ENCODE measurements at places on chromosomes 16 and 17. TPM values are rescaled to one million over a fixed set of nuclear protein-coding genes. Genes with fewer than 3 reads are reported as not detected.

Gene LONP2
- 63.2 TPM for total RNA-seq

Gene ZP2
- not detected for total RNA-seq

Gene TBX21
- total RNA-seq = 73.4 TPM

Gene HBZ
- total RNA-seq = not detected

Gene KCNG4
- not detected for total RNA-seq

- H3K36me3 ChIP-seq = peaks cover 9% of the 10 kb centered on the region
- peaks cover 10% of the 10 kb centered on the region for H3K4me1 ChIP-seq
- H3K27ac ChIP-seq = no peak overlapping the region
- no peak for DNase-seq
- H3K27me3 ChIP-seq = no peaks in the 10 kb centered on the region
- H3K4me3 ChIP-seq = no peak overlapping the region
These were observed 70.2 kb downstream of the PARN start for GRCh38 chr16:14559809-14560241.

- H3K4me1 ChIP-seq = no peaks in the 10 kb centered on the region
- H3K36me3 ChIP-seq = no peaks in the 10 kb centered on the region
- DNase-seq = no peak
- peaks cover 14% of the 10 kb centered on the region for H3K27me3 ChIP-seq
These were observed 142.5 kb downstream of the IRX3 start for GRCh38 chr16:54143934-54144571.

GRCh38 chr17:9239793-9240658 lies 218.7 kb downstream of the NTN1 start:
- H3K27ac ChIP-seq = peak overlapping the region; percentile 82
- H3K27me3 ChIP-seq = no peaks in the 10 kb centered on the region
- H3K4me3 ChIP-seq = peak overlapping the region; percentile 73
- peaks cover 20% of the 10 kb centered on the region for H3K4me1 ChIP-seq
- DNase-seq = peak; percentile 85
- H3K36me3 ChIP-seq = peaks cover 6% of the 10 kb centered on the region

DNA sequence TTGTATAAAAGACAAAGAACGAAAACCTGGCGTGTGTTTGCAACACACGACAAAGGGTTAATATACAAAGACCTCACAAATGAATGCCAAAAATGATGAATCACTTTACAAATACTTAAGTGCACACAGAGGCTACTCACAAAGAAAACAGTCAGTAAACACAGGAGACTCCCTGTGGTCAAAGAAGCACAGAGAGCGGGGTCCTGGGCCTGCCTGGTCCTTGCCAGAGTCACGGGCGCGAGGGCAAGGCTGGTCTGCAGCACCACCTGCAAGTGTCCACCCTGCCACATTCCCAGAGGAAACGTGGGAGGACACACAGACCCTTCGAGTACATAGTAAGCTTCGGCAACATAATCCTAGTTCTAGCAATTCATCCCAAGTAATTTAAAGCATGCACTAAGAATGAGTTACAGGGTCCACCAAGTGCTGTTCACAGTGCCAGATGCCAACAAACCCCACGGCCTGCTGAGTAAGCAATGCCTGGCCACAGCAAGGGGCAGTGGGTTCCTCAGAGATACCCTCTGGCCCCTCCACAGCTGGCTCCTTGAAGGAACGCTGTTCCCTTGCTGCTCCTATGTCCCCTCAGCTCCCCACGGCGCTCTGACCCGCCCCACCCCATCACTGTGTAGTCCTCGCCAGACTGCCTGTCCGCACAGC lies 24.6 kb upstream of the FAAP100 start:
- H3K27ac ChIP-seq = no peak overlapping the region
- H3K4me3 ChIP-seq = no peak overlapping the region
- peaks cover 20% of the 10 kb centered on the region for H3K4me1 ChIP-seq
- peaks cover 44% of the 10 kb centered on the region for H3K36me3 ChIP-seq

DNA sequence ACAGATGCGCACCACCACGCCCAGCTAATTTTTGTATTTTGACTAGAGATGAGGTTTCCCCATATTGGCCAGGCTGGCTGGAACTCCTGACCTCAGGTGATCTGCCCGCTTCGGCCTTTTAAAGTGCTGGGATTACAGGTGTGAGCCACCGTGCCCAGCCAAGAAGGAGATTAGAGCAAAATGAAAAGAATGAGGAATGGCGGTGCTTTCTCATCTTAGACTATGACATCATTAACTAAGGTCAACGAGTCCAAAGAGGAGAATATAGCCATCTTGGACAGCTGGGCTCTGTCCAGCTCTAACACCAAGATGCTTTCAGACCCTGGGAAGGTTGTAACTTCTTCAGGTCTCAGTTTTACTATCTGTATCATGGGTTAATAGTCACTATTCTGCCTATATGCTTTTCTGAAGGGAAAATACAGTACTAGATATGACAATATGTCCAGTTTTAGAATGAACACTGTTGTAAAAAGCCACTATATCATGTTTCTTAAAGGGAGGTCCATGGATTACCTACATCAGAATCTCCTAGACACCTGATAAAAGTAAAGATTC lies 76.7 kb downstream of the SLC39A11 start:
- H3K36me3 ChIP-seq = peaks cover 7% of the 10 kb centered on the region
- no peak for DNase-seq
- no peaks in the 10 kb centered on the region for H3K27me3 ChIP-seq
- no peak overlapping the region for H3K27ac ChIP-seq
- H3K4me3 ChIP-seq = no peak overlapping the region

GRCh38 chr16:81632392-81633146 lies 146.5 kb upstream of the PLCG2 start:
- no peaks in the 10 kb centered on the region for H3K27me3 ChIP-seq
- H3K4me3 ChIP-seq = peak overlapping the region; percentile 47
- peak overlapping the region; percentile 97 for H3K27ac ChIP-seq
- DNase-seq = peak; percentile 90
- peaks cover 67% of the 10 kb centered on the region for H3K4me1 ChIP-seq

- no peak for DNase-seq
- no peak overlapping the region for H3K4me3 ChIP-seq
- no peak overlapping the region for H3K27ac ChIP-seq
- no peaks in the 10 kb centered on the region for H3K4me1 ChIP-seq
- H3K36me3 ChIP-seq = no peaks in the 10 kb centered on the region
These were observed 15.7 kb downstream of the HYDIN start for GRCh38 chr16:71214746-71215381.

GRCh38 chr17:8417806-8418205 lies 17.9 kb upstream of the NDEL1 start:
- peaks cover 18% of the 10 kb centered on the region for H3K27me3 ChIP-seq
- no peaks in the 10 kb centered on the region for H3K36me3 ChIP-seq
- peaks cover 10% of the 10 kb centered on the region for H3K4me1 ChIP-seq

DNA sequence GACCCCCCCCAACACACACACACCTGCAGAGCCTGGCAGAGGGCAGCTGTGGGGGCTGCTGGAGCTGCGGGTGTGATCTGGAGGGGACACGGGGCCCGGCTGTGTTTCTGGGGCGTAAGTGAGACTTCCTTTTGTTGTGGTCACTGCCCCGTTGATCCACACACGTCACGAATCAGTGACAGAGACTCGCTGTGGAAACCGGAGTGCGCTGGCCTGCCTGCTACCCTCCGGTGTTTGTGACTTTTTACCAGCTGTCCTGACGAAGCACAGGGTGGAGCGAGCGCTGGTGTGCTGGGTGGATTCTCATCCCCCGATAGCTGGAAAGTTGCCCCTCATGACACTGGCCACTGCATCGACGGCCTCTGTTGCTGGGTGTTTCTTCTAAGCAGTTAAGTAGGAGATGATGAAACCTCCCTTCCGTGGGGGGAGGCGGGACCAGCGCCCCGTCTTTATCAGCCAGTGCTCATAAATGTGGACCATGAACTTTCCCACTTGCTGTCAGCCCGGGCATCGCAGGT lies 2.3 kb downstream of the METRNL start:
- peaks cover 33% of the 10 kb centered on the region for H3K4me1 ChIP-seq
- H3K4me3 ChIP-seq = peak overlapping the region; percentile 66
- H3K27me3 ChIP-seq = peaks cover 7% of the 10 kb centered on the region
- no peak for DNase-seq
- H3K27ac ChIP-seq = no peak overlapping the region

DNA sequence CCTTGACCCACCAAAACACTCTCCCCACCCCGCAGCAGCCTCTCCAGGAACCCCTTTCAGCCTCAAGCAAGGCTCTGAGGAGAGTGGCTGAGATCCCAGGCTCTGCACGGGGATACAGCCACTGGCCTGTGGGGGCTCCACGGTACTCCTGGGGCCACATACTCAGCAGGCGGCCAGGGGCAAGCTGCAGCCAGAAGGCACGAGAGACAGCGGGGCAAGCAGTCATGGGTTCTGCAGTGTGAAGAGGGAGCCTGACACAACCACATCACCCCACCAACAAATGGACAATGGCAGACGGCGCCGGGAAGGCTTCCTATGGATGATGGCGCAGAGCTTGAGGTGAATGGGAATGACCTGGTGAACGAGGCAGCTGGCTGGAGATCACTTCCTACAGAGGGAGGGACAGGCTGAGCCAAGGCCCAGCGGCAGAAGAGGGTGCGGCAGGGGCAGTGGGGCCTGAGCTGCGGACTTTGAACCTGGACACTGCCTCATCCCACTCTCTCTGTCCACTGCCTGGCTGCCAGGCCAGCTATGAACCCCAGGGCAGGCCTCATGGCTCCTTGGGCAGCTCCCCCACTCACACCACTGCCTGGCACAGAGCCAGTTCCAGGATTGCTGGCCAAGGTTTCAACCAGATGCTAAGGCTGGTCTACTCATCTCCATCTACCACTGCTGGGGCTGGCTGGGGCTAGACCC lies 10.8 kb upstream of the BCAR1 start:
- H3K4me3 ChIP-seq = no peak overlapping the region
- no peaks in the 10 kb centered on the region for H3K36me3 ChIP-seq
- peaks cover 5% of the 10 kb centered on the region for H3K4me1 ChIP-seq
- peak; percentile 8 for DNase-seq
- H3K27me3 ChIP-seq = peaks cover 24% of the 10 kb centered on the region
- no peak overlapping the region for H3K27ac ChIP-seq

- H3K36me3 ChIP-seq = peaks cover 15% of the 10 kb centered on the region
- H3K4me3 ChIP-seq = no peak overlapping the region
- no peak for DNase-seq
- no peaks in the 10 kb centered on the region for H3K4me1 ChIP-seq
These were observed 73.4 kb downstream of the HELZ start for GRCh38 chr17:67171560-67171959.

- peaks cover 2% of the 10 kb centered on the region for H3K27me3 ChIP-seq
- no peaks in the 10 kb centered on the region for H3K36me3 ChIP-seq
- H3K4me3 ChIP-seq = no peak overlapping the region
- H3K4me1 ChIP-seq = no peaks in the 10 kb centered on the region
- DNase-seq = no peak
These were observed 10.0 kb downstream of the C1QTNF1 start for GRCh38 chr17:79033741-79034501.

GRCh38 chr17:27336184-27336583 lies 42.3 kb downstream of the WSB1 start:
- DNase-seq = no peak
- no peaks in the 10 kb centered on the region for H3K36me3 ChIP-seq
- H3K27me3 ChIP-seq = no peaks in the 10 kb centered on the region
- peaks cover 24% of the 10 kb centered on the region for H3K4me1 ChIP-seq
- H3K27ac ChIP-seq = no peak overlapping the region

DNA sequence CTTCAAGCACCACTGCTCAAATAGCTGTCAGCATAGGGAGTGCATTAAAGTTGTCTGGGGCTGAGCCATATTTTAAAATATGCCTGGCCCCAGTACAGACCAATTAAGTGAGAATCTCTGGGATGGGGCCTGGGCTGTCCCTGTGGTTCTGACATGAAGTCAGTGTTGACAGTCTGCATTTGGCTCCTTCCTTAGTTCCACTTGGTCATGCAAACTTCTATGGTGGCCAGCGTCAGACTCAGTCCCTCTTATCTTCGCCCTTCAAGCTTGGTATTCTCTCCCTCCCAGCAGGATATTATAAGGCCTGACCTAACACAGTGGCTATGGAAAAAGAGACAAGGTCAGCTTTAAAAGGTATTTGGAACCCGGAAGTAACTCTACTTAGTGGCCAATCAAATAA lies 177.2 kb downstream of the PMP22 start:
- H3K27ac ChIP-seq = no peak overlapping the region
- DNase-seq = no peak
- H3K36me3 ChIP-seq = no peaks in the 10 kb centered on the region
- no peaks in the 10 kb centered on the region for H3K4me1 ChIP-seq
- H3K27me3 ChIP-seq = peaks cover 9% of the 10 kb centered on the region

GRCh38 chr17:19457830-19458271 lies 46.8 kb downstream of the RNF112 start:
- H3K4me3 ChIP-seq = no peak overlapping the region
- no peak overlapping the region for H3K27ac ChIP-seq
- peaks cover under 1% of the 10 kb centered on the region for H3K27me3 ChIP-seq
- no peak for DNase-seq

- peaks cover 2% of the 10 kb centered on the region for H3K27me3 ChIP-seq
- DNase-seq = no peak
- H3K4me3 ChIP-seq = no peak overlapping the region
- no peaks in the 10 kb centered on the region for H3K4me1 ChIP-seq
- H3K36me3 ChIP-seq = no peaks in the 10 kb centered on the region
These were observed 482.5 kb upstream of the CDH5 start for GRCh38 chr16:65884018-65884417.

GRCh38 chr17:72977771-72978417 lies 114.6 kb downstream of the SLC39A11 start:
- H3K27me3 ChIP-seq = no peaks in the 10 kb centered on the region
- no peak overlapping the region for H3K27ac ChIP-seq
- peaks cover 9% of the 10 kb centered on the region for H3K4me1 ChIP-seq
- peaks cover 2% of the 10 kb centered on the region for H3K36me3 ChIP-seq

DNA sequence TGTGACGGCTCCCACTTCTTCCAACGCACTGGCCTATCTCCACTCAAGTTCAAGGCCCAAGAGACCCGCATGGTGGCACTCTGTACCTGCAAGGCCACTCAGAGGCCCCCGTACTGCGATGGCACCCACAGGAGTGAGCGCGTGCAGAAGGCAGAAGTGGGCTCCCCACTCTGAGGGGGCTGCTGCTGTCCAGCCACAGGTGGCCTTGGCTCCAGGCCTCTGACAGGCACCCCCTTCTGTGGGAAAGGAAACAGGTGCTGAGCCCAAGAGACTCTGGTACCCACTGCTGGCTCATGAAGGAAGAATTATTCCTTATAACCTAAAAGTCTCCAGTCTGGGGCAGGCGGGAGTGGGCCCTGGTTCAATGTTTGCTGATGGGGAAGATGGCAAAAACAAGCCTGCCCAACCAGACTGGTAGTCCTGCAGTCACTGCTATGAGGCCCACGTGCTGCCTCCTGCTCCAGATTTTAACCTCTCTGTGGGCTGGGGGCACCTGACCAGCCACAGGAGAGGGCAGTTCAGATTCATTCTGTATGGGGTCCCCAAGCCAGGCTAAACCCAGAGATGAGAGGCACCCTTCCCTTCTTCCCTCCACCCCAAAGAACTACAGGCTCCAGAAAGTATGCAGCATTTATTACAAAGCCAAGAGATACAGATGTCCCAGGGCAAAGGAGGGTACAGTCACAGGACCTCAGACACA lies 3.3 kb downstream of the CISD3 start:
- H3K4me3 ChIP-seq = peak overlapping the region; percentile 5
- H3K4me1 ChIP-seq = peaks cover 56% of the 10 kb centered on the region
- peak overlapping the region; percentile 92 for H3K27ac ChIP-seq
- no peaks in the 10 kb centered on the region for H3K27me3 ChIP-seq
- H3K36me3 ChIP-seq = peaks cover 16% of the 10 kb centered on the region

- no peak for DNase-seq
- no peaks in the 10 kb centered on the region for H3K27me3 ChIP-seq
- H3K4me3 ChIP-seq = no peak overlapping the region
- H3K4me1 ChIP-seq = peaks cover 9% of the 10 kb centered on the region
- H3K27ac ChIP-seq = no peak overlapping the region
These were observed 18.7 kb downstream of the DUS2 start for GRCh38 chr16:68041783-68042182.

GRCh38 chr17:66580184-66580955 lies 254.5 kb upstream of the CACNG5 start:
- peaks cover 13% of the 10 kb centered on the region for H3K4me1 ChIP-seq
- peaks cover 44% of the 10 kb centered on the region for H3K36me3 ChIP-seq
- H3K27ac ChIP-seq = no peak overlapping the region
- H3K4me3 ChIP-seq = no peak overlapping the region
- H3K27me3 ChIP-seq = no peaks in the 10 kb centered on the region
- DNase-seq = no peak

All from activated CD4-positive, alpha-beta T cell treated with anti-CD3 and anti-CD28 coated beads for 36 hours (primary cell).